ENCODE measurements at places on chromosomes 3 and 15.

- no peak for DNase-seq
Observed at GRCh38 chr3:181105646-181106045, 116.1 kb upstream of the DNAJC19 start.

DNA sequence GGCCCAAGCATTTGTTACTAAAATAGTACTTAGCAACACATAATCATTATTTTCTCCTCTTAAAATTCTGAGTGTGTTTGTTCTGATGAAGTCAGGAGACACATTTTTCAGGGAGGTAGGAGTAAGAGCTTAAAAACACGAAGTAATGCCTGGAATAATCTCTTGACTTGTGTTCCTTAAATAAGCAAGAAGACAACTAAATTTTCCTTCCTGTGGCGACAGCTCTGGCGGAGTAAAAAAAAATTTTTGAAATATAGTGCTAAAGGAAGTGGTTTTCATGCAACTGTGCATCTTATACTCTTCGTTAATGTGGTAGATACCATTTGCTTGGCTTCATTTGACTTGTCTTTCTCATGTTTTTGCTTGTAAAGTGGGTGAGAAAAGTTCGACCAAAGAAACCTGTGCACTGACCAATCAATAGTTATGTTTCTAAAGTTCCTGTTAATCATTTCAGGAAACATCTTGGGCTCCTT, 11.1 kb upstream of the MBNL1 start:
- no peak for DNase-seq

GRCh38 chr15:96421178-96421601, 90.7 kb downstream of the NR2F2 start:
- no peak for DNase-seq

DNA sequence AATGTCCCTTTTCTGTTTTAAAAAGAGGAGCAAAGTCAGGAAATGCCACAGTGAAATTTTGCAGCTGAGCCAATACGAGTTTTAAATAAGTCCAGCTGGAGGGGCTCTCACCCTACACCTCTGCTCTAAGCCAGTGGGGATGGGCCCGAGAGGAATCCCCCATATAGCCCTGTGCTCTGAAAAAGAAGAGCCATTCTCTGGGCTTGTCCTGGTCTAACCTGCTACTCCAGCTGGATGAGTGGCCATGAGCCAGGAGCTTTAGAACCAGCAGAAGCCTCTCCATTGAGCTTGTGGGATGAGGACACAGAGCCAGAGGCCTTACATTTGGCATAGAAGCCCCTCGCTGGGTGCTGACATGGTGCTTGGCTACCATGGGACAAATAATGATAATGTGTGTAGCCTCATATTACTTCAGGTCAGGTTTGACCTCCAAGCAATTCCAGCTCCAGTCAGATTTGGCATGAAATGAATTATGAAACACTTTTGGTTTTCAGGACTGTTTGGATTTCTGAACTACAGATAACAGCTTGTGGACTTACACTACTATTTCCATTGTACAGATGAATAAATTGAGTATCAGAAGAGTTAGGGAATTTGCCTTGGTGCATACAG, 172.4 kb downstream of the CHST2 start:
- no peak for DNase-seq

GRCh38 chr15:34275154-34275553, 50.3 kb downstream of the EMC4 start:
- DNase-seq: no peak

GRCh38 chr15:64893481-64894394, 18.0 kb upstream of the ANKDD1A start:
- DNase-seq: peak; percentile 96

All from activated CD4-positive, alpha-beta T cell treated with anti-CD3 and anti-CD28 coated beads for 24 hours (primary cell).